ENCODE measurements at places on chromosomes 6 and 20.

GRCh38 chr6:147149092-147149491 is 55.1 kb upstream of the STXBP5 start:
- DNase-seq: no peak

DNA sequence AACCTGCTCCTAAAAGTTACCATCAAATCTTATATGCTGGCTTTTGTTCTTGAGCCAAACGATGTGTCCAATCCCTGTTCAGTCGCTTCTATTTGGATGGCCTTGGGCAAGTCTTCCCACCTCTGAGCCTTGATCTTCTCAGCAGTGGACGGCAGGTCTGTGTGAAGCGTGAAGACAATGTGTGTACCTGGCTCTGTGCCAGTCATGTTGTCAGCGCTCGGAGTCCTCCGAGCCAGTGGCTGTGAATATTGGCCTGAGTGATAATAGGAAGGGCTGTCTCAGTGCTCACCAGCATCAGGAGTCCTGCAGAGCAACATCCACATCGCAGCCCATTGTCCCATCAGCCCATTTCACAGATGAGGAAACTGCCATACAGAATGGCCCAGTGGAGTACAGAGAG is 219.0 kb downstream of the CDC5L start:
- DNase-seq: no peak

DNA sequence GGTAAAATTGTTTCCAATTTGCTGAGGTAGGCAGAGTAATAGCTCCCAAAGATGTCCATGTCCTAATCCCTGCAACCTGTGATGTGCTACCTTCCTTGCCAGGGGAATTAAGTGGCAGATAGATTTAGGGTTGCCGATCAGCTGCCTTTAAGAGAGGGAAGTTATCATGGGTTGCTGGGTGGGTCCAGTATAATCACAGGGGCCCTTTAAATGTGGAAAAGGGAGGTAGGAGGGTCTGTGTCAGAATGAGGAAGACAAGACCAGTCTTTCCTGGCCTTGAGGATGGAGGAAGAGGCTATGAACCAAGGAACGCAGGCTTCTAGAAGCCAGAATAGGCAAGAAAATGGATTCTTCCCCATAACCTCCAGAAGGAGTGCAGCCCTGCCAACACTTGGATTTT is 50.7 kb downstream of the CTCFL start:
- no peak for DNase-seq

GRCh38 chr20:47973519-47974233 is 188.4 kb upstream of the SULF2 start:
- no peak for DNase-seq

- DNase-seq: peak; percentile 8
Observed at GRCh38 chr6:166318649-166319600, 10.7 kb upstream of the PRR18 start.

- no peak for DNase-seq
Observed at GRCh38 chr6:29631860-29632731, 887 bp downstream of the GABBR1 start.

DNA sequence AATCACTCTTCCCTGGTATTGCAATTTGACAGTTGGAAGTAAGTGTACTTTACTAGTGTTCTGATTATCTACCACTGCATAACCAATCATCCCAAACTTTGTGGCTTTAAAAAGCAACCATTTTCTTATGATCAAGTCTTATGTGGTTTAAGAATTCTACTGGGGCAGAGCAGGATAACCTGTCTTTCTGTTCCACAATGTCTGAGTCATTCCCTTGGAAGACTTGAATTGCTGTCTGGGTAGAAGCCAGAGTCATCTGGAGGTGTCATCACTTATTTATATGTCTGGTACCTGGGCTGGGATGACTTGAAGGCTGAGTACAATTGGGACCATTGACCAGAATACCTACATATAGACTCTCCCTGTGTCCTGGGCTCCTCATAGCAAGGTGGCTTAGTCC is 644.3 kb downstream of the HDGFL1 start:
- no peak for DNase-seq

- no peak for DNase-seq
Observed at GRCh38 chr6:14630016-14630415, 512.4 kb downstream of the CD83 start.

GRCh38 chr6:95636552-95637431 is 59.5 kb downstream of the MANEA start:
- DNase-seq: no peak

GRCh38 chr20:9241232-9241692 is 172.4 kb downstream of the PLCB4 start:
- DNase-seq: peak; percentile 71

- no peak for DNase-seq
Observed at GRCh38 chr6:109229536-109229935, 134.2 kb downstream of the CEP57L1 start.

DNA sequence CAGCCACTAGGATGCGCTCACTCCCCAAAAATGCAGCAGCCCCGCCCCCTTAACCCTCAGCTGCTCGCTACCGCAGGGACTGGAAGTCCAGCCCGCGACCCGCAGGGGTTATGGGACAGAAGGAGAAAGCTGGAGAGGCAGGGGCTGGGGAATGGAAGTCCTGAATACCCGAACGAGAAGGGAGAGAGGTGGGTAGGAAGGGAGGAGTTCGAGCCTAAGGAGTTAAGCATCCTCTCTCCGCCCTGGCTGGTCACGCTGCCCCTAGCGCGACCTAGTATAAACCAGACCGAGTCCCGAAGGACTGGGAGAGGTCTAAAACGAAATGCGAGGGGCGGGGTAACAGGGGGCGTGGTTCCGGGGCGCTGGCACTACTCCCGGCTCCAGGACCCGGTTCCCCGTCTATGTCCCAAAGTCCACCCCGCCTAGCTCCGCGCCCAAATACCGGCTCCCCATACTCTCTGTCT is 448 bp upstream of the DDAH2 start:
- DNase-seq: peak; percentile 53

DNA sequence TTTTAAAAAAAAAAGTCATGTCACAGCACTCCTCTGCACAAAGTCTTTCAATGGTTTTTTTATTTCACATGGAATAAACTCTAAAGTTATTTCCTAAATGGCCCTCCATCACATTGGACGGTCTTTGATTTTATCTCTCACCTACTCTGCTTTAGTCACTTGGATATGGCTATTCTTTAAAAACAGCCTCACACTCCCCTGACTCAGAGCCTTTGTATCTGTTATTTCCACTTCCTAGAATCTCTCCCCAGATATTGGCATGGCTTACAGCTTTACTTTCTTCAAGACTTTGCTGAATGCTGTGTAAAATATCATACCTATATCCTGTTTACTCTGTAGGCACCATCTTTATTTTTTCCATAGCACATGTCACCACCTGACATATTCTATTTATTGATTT is 194.7 kb upstream of the MCHR2 start:
- no peak for DNase-seq
